Heart right ventricle (tissue), 16 donors: ENCODE measurements at places on chromosomes 13 and 19.

- no peak for DNase-seq
These were observed 22.0 kb downstream of the HDGFL2 start for GRCh38 chr19:4493929-4494690.

GRCh38 chr13:100710176-100710575 is 35.6 kb upstream of the TMTC4 start:
- no peak for DNase-seq

GRCh38 chr19:36605101-36605876 is at the start of gene ZNF382:
Gene ZNF382, plus strand, starts transcription at chr19:36605313. Its CDS starts 4,602 bp downstream, at chr19:36609915.
- DNase-seq = peak; percentile 81

DNA sequence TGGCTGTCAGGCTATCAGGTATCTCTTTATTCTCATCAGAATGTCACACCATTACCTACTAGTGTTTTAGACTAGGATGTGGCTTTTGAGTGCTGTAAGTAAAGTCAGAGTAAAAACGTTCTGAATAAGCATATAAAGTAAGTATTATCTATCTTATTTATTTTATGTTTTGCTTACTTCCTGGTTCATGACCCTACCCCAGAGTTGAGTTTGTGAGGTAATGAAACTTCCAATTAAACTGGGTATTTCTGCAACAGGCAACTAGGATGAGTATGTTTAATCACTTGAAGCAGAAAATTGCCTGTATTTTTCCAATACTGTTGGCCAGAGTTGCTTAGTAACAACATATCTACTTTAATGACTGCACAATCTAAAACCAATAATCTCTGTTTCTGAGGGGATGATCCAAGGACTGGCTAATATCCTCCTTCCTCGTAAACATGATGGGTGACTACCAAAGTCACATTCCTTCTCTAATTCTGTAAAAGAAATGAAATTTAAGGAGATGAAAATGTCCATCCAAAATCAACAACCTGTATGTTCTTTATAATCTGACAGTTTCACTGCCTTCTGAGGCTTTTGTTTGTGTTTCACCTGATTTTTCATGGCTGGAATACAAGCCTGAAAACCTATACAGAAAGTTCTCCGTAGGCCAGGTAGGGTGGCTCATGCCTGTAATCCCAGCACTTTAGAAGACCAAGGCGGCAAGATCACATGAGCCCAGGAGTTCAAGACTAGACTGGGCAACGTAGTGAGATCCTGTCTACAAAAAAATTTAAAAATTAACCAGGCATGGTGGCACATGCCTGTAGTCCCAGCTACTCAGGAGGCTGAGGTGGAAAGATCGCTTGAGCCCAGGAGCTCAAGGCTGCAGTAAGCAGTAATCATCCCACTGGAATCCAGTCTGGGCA is 83.1 kb downstream of the ABCC4 start:
- DNase-seq = no peak

DNA sequence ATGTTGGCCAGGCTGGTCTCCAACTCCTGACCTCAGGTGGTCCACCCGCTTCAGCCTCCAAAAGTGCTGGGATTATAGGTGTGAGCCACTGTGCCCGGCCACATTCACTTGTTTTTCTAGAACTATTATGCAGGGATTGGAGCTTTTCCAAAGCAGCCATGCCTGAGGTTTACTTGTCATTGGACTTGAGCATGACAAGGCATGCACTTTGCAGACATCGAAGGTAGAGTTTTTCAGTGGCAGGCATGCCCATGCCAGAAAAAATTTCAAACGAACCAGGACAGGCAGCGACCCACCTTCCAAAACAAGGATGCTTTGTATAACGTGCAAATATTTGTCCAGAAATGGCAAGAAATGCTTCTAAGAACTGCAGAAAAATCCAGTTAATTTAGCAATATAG is 17.7 kb downstream of the PNMA8A start:
- no peak for DNase-seq

DNA sequence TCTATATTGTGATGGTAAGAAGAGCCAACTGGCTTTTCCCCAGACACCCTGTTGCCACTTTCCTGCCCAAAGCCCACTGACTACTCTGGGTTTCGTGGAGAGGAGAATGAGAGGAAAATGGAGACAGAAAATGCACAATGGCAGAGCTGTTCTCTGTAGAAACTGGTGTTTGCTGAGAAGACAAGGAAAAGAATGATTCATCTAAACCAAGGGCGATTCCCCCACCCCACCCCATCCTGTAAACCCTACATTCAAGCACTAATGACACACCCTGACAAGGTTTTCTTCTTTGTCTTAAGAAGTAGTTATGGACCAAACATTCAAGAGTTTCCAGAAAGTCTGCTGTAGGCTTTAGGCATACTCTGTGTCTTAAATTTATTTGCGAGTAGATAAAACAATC is 68.8 kb downstream of the DOCK9 start:
- no peak for DNase-seq

DNA sequence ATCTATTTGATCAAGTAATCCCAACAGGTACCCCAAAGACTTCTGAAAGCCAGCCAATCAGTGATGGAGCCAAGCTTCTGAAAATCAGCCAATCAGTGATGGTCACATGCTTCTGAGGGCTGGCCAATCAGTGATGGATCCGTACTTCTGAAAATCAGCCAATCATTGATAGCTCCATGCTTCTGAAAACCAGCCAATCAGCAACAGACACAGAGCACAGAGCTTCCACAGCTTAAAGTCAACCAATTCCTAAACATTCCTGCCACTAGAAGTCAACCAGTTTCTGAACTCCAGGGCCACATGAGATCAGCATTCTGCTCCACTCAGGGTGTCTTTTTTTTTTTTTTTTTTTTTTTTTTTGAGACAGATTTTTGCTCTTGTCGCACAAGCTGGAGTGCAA is 8.2 kb upstream of the HSD17B14 start:
- no peak for DNase-seq

GRCh38 chr13:43424412-43424811 is 362.4 kb downstream of the ENOX1 start:
- DNase-seq = no peak

GRCh38 chr19:49255674-49256073 is 69.3 kb downstream of the SLC6A16 start:
- no peak for DNase-seq

GRCh38 chr19:10226376-10227025 is 4.6 kb downstream of the S1PR2 start:
- DNase-seq = peak; percentile 66

- DNase-seq = no peak
These were observed 211.1 kb downstream of the TEX29 start for GRCh38 chr13:111531505-111531904.

DNA sequence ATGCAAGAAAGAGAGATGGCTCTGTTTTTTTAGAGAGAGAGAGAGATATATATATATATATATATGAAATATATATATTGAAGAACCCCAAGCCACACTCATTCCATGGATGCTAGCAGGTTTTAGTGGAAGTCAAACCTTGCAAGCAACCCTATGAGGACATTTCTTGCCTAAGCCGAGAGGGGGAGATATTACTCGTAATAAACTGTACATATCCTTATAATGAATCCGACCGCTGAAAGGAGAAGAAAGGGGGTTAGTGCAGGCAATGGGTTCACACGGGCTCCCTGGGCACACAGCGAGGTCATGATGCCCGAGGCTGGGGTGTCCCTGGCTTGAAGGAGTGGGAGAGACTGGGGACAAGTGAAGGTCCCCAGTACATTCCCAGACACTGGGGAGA is 78.3 kb downstream of the IER2 start:
- DNase-seq = no peak

GRCh38 chr19:55111238-55111831 is 6.1 kb downstream of the PPP1R12C start:
- DNase-seq = no peak

- no peak for DNase-seq
These were observed 13.1 kb downstream of the AP2A1 start for GRCh38 chr19:49779731-49780555.

DNA sequence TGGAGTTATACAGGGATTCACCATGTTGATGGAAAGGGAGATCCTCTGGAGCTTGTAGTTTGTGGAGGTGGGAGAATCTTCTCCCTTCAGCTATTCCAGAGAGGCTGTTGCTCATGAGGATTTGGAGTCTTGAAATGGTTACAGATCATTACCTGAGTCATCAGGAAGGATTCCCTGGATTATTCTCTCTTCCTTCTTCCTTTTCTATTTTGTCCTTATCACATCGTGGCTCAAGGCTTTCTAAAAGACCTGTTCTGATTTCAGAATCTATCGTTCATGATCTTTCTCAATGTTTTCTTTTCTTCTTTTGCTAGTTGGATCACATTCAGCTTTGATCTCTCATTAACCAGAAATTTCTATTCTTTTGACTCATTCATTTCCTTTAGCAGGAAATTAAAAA is 196.0 kb downstream of the KLF5 start:
- no peak for DNase-seq

DNA sequence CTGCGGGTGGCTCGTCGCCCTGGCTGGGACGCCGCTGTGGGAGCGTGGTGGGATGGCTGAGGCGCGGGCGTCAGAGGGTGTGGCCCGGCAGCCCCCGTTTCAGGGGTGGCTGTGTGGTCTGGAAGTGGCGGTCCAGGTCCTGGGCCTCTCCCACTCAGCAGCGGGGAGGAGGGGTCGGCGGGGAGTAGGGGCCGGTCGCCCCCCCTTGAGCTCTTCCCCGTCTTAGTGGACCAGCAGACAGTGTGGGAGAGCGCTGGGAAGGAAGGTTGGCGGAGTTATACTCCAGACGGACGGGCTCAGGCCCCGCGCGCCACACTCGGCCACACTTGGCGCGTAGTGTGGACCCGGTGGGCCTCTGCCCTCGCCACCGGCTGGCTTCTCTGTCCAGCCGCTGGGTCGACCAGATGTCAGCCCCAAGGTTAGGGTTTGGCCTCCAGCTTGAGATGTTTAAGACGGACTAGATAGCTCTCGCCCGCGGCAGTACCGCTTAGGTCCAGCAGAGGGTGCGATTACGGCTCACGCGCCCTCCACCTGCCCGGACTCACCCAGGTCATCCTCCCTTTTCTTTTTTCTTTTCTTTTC is 21.7 kb upstream of the ZNF429 start:
- DNase-seq = peak; percentile 76

- no peak for DNase-seq
These were observed 51.9 kb upstream of the PTPRS start for GRCh38 chr19:5392486-5392885.

DNA sequence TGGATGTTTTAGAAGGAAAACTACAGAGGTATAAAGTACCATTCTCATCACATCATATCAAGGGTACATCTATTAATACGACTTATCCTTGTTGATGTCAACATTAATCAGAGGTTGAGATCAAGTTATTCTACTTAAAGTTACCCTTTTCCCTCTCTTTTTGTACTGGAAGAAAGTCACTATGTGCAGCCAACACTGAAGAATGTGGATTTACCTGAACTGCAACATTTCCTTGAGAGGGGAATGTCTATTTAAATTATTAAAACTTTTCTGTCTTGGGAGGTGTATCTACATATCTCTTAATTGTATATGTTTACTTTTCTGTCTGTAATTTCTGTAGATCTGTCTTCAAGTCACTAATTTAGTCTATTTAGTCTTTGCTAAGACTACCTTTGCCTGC is 2.5 kb upstream of the FBXL3 start:
- no peak for DNase-seq

DNA sequence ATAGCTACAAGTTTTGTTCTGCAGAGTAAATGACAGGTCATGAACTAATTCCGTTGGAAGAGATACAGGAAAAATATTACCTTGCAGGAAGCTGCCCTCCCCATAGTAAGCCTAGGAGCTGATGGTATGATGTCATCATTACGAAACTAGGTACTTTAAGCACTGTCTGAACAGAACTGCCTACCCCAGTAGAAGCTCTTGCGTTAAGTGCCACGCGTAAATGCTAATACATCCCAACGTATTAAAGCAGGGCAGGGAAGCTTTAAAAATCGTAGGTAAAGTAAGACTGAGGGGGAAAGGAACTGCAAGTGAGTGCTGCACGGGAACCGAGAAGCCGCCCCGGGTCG is 572 bp downstream of the UGGT2 start:
- no peak for DNase-seq

- DNase-seq = no peak
These were observed 118.3 kb upstream of the STARD13 start for GRCh38 chr13:33403807-33404362.

GRCh38 chr19:28296506-28296905 is 916.4 kb downstream of the UQCRFS1 start:
- no peak for DNase-seq

DNA sequence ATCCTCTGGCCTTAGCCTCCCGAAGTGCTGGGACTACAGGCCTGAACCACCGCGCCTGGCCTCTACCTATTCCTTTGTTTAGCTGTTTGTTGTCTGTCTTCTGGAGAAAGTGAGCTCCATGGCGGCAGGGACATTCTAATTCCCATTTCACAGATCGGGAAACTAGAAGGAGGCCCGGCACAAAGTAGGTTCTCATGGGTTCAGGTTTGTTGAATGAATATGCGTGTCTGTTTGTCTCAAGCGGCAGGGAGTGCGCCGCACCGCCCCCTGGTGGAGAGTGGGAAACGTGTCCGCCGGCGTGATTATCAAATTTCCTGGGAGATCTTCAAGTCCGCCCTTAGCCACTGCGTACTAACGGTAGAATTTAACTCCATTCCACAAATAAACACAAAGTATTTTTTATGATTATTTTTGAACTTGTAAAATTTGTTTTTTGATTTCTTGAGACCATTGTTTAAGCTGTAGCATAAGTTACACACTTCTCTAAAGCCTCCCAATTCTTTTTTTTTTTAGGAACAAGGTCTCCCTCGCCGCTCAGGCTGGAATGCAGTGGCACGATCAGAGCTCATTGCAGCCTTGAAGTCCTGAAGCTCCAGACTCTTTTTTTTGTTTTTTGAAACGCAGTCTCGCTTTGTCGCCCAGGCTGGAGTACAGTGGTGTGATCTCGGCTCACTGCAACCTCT is 8.9 kb upstream of the CCDC9 start:
- DNase-seq = peak; percentile 83

DNA sequence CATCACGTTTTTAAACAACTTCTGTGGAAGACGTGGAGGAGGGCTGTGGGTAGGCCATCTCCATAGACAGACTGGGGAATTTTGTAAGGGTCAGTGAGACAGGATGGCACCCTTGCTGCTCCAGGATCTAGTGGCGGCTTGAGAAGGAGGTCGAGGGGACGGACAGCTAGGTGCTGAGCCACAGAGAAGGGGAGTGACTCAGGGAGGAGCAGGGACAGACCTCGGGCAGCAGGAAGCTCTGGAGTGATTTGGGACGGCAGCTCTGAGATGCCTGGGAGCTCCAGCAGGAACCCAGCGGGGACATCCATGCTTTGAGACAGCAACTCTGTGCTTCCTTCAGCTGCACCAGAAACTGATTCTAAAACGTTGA is 169.1 kb upstream of the SOX1 start:
- no peak for DNase-seq

- no peak for DNase-seq
These were observed 8.2 kb downstream of the SPPL2B start for GRCh38 chr19:2336528-2337328.
